ENCODE measurements at places on chromosomes 1 and 21.

DNA sequence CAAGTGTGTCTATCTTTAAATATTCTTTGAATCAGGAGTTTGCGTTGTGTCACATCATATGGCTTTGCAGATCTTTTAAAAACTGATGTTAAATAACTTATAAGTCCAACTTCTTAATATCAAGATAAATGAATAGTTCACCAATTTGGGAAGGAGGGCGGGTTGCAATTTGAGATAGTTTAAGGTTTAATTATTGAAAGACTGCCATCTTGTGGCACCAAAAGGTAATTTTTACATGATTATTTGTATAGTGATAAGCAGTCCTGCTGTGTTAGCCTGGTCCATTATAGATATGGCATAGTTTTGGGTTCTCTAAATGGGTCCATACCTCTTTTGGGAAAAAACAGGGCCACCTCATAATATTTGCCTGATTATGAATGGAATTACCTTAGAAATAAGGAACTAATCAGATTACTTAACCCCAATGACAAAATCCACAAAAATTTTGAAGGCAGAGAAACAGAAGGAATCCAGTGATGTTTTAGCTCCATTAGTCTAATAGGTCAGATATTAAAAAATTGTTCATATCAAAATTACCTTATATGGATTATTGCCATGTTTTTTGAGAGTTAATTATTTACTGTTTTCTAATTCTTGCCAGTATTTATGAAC is 64.3 kb downstream of the PRKAA2 start:
- no peak for DNase-seq

GRCh38 chr1:160411271-160412027 is 11.1 kb downstream of the VANGL2 start:
- DNase-seq, result no peak

DNA sequence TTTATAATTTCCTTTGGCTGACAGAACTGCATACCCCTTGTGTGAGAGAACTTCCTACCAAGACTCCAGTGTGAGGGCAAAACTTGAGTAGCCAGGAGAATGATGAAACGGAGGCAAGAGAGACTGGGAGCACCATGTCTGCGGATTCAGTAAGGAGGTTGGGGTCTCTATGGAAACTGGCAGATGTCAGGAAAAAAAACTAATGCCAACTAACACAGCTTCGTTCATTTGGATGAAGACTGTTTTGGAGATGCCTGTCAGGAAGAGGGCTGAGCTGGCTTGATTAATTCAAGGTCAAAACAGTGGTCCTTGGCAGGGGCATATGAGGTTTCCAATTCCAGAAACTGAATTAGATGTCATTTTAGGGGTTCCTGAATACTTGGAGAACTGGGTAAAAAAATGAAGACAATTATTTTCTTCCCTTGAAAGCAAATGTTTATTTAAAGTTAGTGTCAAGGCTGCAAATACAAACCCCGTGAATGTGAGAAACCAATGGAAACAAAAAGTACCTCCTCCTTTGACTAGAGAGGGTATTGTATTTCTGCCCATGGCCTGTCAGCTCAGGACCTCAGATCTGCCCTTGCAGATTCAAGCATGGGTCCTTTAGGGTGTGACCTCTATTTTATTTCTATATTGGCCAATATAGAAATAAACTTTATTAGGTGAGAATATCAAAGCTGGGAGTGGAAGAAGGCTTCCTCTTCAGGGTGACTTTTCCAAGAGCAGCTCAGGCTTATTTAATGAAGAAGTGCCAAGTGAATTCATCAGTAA is 110.5 kb downstream of the MAST2 start:
- DNase-seq, result no peak

DNA sequence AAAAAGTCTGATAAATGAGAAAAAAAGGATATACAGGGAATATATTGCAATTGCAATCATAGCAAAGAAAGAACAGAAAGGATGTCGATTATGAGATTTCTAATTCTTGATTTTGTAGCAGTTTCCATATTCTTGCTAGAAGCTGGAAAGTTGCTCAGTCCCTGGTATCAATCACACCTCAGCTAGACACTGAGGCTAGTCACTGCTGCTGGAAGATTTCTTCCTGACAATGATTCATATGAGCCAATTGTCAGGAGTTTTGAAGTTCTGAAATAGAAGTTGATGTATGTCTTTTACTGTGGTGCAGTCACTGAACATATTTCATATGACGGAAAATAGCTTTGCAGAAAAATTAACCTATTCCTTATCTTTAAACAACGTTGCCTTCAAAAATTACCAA is 208.4 kb upstream of the C1orf105 start:
- no peak for DNase-seq

- no peak for DNase-seq
Observed at GRCh38 chr1:54275349-54275748, 75.4 kb downstream of the MRPL37 start.

DNA sequence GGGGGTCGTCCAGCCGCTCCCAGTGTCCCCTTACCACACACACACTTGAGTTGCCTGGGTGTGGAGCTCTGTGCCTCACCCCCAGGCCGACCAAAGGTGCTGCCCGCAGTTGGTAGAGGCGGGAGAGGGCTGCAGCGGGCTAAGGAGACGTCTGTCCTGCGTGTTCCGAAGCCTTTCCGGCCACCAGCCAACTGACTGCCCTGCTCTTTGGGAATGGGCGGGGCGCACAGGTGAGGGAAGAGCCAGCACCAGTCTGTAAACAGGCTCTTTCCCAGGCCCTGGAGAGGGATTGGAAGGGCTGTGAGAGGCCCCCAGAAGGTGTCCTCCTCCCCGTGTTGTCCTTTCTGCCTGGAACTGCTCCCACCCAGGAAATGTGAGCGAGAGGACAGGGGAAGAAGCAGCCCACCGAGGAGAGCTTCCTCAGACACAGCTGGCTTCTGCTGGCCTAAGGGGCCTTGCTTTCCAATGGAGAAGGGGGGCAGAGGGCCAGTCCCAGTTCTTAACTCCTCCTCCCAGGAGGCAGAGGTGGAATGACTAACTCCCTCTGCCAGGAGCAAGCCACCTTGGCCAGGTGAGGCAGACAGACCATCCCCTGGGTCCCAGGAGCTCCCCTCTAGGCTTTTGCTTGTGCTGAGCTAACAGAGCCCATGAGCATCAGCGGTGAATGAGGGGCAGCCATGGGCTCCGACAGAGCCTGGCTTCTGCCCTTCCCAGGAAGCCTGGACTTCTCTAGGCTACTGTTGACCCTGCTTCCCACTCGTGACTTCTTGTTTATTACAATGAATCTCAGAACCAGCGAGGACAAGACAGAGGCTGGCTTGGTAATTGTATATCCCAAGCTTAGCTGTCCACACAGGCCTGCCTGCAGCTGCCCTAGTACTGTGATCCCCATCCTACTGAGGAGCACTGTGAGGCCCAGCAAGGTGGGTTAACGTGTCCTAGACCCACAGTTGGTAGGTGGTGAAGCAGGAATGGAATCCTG is 158.1 kb upstream of the COA6 start:
- DNase-seq, result no peak

GRCh38 chr1:71047635-71048607 is at the start of gene PTGER3:
TSS of gene PTGER3 (minus strand) at chr1:71047816. CDS start at chr1:71047577, 239 bp downstream.
- DNase-seq, result peak; percentile 57

DNA sequence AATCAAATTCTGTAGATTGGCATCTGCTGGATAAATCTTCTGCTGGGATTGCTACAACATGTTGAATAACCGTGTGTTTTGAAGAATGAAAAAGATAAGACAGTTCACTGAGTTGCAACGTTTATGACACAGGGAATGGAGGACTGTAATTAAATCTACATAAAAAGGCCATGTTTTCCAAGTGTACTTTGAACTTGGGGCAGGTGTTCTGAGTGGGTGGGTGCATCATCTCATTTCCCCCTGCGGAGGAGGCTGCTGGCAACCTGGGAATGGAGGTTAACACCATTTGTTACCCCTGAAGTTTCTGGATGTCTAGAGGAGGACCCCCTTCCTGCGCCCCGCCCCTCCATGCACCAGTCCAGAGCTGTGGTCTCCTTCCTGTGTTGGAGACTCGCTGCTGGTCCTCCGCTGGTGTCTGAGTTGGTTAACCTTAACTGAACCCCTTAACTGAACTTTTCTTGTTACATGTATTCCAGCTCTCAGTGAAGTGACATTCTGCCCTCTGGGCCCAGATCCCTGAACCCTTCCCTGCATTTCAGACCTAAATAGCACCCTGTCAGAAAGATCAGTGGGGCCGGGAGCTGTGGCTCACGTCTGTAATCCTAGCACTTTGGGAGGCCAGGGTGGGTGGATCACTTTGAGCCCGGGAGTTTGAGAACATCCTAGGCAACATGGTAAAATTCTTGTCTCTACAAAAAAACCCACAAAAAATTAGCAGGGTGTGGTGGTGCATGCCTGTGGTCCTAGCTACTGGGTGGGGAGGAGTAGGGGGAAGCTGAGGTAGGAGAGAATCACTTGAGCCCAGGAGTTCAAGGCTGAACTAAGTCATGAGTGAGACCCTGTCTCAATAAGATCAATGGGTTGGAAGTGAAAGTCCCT is 31.8 kb downstream of the UCK2 start:
- no peak for DNase-seq

GRCh38 chr1:39894884-39895495 is 6.7 kb downstream of the MYCL start:
- no peak for DNase-seq

DNA sequence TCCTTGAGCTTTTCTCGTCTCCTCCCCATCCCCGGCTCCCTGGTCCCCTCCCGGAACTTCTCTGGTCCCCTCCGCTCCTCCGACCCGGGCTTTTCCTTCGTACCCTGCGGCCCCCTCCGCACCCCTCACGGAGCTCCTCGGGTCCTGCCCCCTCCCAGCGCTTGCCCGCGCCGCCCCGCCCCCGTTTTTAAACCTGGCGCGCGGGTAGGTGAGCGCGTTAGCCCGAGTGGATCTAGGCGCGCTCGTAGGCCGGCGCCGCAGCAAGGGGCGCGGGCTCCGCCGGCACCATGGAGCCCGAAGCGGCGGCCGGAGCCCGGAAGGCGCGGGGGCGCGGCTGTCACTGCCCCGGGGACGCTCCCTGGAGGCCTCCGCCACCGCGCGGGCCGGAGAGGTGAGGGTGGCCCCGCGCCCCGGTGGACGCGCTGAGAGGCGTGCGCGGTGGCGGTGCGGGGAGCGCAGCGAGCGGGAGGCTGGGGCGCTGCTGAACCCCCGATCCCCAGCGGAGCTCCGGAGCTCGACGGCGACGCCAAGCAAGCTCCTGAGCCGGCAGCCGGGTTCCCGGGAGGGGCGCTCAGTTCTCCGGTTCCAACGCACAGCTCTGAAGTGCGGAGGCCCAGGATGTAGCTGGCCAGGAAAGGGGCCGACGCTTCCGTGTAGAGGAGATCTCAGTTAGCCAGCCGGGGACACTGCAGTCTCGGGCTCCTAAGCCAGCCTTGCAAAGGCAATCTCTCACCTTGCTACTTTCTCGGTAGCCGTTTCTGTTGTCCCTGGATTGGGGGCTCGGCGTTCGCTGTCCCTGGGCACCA is at the start of gene RIPPLY3:
Gene RIPPLY3 (plus strand): TSS at position 217 of the 806 bp plus-strand sequence. CDS start 71 bp downstream, at position 288.
- DNase-seq, result peak; percentile 16

- DNase-seq, result peak; percentile 60
Observed at GRCh38 chr1:110155878-110156522, 5.7 kb downstream of the SLC6A17 start.

GRCh38 chr1:202564958-202565495 is 145.2 kb downstream of the SYT2 start:
- no peak for DNase-seq

- peak; percentile 65 for DNase-seq
Observed at GRCh38 chr1:35202048-35202719, 9.2 kb upstream of the SFPQ start.

GRCh38 chr1:187605736-187606135 is 777.0 kb downstream of the PLA2G4A start:
- DNase-seq, result no peak

- no peak for DNase-seq
Observed at GRCh38 chr1:202935844-202936243, 8.8 kb upstream of the KLHL12 start.

DNA sequence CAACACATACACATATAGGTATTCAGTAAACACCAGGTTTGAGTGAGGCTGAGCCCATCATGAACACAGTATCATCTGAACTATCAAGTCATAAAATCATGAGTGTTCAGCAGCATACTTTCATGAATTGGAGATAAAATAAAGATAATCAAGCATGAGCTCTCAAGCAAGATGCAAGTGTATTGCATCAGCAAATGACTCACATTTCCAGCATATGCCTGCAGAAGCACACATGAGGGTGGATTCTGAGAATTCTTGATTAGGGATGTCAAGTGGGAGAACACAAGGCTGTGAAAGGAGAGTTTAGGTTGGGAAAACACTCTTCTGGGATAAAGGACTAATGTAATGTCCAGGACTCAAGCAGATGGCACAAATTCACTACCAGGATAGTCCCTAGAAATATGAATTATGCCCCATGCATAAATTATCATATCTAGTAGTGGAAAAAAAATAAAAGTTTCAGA is 299.2 kb downstream of the SRGAP2C start:
- DNase-seq, result no peak

DNA sequence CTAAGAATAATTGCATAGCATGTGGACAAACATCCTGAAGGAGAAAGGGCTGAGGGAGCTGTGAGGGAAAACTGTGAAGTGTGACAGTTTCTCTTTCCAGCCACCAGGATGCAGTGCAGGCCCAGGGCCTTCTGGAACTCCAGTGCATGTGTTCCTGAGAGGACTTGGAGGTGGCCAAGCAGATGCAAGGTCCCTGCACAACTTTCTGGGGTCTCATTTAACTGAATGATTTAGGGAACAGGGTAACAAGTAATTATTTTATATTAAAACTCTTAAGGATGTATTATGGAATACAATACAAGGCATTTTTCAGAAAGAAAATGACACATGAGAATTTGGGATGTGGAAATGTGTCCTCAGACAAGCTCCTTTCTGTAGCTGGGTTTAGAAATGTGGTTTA is 61.2 kb upstream of the MCOLN3 start:
- peak; percentile 19 for DNase-seq

GRCh38 chr1:215777370-215777925 is 210.3 kb downstream of the KCTD3 start:
- no peak for DNase-seq

DNA sequence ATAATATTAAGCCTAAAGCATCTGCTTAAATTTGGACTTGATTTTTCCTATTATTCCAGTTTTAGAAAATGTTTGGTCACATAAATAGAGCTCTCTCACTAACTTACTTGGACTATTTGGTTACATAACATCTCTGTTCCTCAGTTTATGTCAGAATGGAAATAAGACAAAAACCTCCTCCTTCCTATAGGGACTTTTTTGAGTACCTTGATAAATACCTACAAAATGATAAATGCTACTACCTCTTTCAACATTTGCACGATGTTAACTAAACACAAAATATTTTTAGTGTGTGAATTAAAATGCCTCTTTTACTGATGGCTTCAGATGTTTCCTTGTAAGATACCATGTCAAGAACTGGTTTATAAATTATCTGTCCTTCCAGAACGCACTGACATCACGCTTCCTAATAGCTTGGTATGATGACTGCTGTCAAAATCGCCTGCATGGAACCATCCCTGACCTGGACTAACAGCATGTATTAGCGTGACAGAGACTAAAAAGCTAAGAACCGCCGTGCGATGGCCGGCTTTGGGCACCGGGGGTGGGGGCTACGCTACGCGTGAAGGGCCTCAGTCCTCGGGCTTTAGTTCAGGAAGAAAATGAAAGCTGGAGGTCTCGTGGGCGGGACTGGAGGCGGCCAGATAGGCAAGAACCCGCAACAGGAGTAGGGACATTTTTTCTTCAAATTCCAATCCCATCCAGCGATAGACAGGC is 133.2 kb upstream of the BARHL2 start:
- no peak for DNase-seq

GRCh38 chr1:112911506-112912220 is 44.3 kb downstream of the SLC16A1 start:
- DNase-seq, result no peak

Measured in activated CD4-positive, alpha-beta T cell treated with anti-CD3 and anti-CD28 coated beads, Interleukin-2, amount 50 U/mL, for 48 hours (primary cell).